ENCODE measurements at places on chromosomes 7 and 10.

DNA sequence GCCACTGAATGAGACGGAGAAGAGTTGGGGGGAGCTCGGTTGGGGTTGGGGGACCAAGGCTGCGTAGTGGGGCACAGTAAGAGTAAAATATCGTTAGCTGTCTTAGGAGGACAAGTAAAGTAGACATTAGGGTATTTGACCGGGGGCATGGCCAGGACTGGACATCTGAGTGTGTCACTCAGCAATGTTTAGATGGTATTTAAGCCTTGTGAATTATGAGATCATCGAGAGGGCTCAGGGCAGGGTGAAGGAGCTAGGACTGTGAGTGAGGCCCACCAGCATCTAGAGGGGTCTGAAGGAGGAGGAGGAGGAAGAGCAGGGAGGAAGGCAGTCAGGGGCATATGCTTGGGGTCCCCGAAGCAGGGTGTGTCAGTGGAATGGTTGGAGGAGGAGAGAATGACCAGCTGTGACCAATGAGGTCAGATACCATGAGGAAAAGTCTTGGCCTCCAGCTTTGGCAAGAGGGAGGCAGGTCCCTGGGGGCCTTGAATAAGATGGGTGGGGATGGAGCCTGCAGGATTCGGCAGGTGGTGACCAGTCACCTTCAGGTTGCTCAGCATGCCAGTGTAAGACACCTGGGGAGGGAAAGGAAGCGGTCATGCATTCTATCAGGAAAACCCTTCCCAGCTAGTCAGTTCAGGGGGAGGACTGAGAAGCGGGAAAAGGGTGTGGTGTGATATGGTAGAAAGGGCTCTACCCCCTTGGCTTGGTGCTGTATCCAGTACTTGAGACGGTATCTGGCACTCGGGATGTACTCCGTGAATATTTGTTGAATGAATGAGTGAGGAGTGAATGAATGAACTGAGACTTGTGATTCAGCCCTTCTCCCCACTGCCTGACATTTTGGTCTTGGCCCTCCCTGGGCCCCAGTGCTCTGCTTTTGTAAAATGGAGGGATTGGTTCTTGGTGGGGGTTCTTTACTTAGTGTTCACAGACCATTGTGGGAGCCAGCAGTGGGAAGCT is 34.8 kb upstream of the SH2D4B start:
- DNase-seq, result no peak

DNA sequence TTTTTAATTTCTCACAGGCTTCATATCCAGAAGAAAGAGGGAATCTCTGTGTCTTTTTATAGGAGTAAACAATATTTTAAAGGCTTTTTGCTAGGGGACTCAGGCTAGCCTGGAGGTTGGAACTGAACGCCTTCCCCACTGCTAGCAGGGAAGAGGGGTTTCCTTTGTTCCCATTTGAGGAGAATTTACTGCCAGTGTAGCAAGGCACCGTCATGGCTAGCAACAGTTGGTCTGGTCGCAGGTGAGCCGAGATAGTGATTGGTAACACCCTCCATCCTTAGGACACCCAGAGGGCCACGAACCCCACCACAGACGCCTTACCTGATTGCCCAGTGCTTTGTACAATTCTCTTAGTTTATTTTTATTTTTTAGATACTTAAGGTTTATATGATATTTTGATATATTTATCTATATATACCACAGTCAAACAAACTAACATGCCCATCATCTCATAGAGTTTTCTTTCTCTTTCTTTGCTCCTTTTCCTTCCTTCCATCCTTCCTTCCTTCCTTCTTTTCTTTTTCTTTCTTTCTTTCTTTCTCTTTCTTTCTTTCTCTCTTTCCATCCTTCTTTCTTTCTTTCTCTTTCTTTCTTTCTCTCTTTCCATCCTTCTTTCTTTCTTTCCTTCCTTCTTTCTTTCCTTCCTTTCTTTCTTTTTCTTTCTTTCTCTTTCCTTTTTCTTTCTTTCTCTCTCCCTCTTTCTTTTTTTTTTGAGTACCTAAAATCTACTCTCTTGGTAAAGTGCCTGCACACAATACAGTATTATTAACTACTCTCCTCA is 219.0 kb upstream of the AKR1E2 start:
- no peak for DNase-seq

GRCh38 chr10:43912469-43912868 is 263.8 kb upstream of the ZNF32 start:
- DNase-seq, result no peak

DNA sequence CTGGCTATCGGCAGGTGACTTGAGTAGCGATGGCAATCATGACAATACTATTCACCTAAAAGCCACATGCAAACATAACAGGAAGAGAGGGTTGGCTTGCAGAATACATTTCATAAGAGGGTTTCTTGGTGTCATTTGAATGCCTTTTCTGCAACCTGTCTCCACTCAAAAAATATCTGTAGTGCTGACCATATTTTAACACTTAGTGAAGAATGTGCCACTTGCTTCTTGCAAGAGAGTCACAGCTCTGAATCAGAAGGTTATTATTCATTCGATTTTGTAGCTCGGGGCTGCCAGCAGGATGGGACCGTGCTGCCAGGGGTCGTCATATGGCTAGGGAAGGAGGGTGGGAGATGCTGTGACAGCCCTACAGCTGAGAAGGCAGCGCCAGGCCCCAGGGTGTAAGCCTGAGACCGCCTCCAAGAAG is 152.0 kb upstream of the PITRM1 start:
- DNase-seq, result no peak

GRCh38 chr10:126186766-126187165 is 201.5 kb downstream of the ADAM12 start:
- DNase-seq, result no peak

GRCh38 chr10:4825868-4826791 is at the start of gene AKR1E2:
Gene AKR1E2 (plus strand): TSS chr10:4826207. CDS start chr10:4826325, 118 bp downstream.
- DNase-seq, result peak; percentile 91

DNA sequence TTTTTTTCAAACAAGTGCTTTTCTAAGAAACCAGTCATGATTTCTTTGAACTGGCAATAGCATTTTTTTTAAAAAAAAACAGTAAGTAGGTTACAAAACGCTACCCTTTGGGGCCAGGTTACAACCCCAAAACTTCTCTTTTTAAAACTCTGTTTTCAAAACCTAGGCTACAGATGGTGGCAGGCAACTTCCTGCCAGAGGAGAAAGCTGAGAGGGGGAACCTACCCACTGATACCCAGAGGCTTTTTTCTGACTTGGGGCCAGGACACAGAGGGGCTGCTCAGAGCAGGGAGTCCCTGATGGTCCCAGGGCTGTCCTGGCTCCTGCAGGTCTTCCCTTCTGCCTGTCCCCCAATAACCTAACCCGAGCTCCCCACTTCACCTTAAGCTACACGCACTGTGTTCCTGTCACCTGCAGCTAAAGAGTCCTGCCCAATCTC is 6.9 kb downstream of the STN1 start:
- DNase-seq, result no peak

DNA sequence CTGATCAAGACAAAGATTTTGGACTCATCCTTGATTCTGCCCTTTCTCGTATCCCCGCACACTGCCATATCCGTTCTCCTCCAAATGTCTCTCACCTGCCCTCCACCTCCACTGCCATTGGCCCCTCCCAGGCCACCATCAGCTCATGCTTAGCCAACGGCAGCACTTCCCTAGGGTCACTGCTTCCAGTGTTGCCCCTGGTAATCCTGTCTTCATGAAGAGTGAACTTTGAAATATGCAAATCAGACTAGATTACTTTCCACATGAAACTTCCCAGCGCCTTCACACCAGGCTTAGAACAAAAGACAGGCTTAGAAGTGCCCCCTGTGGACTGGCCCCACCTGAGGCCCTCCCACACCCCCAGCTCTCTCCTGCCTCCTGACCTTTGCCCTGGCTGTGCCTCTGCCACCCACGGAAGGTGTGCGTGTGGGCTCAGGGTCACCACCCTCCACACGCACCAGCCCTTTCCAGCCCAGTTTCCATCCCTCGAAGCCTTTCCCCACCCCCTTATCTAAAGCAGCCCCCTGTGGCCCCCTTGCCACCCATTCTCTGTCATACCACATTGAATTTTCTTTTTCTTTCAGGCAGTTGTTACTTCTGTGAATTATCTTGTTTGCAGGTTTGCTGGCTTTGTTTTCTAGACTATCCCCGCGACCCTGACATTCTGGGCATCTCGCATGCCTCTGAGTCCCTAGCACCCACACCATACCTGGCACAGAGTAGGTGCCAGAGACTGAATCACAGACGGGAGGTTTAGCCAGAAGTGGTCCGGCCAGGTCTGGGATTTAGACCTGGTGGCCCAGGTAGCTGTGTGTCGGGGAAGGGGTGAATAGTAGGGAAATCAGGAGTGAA is 26.8 kb upstream of the C10orf53 start:
- DNase-seq, result no peak

DNA sequence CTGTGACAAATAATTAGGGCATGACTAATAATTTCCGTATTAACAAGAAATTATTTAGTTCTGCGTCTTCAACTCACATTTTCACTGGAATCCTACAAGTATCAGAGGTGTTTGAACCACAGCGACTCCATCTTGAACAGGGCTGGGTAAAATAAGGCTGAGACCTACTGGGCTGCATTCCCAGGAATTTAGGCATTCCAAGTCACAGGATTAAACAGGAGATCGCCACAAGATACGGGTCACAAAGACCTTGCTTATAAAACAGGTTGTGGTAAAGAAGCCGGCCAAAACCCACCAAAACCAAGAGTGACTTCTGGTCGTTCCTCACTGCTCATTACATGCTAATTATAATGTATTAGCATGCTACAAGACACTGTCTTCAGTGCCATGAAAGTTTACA is 14.9 kb upstream of the LANCL2 start:
- no peak for DNase-seq

GRCh38 chr7:117530390-117530789 is 50.6 kb downstream of the CFTR start:
- no peak for DNase-seq

GRCh38 chr7:121313793-121314676 is 14.8 kb upstream of the WNT16 start:
- no peak for DNase-seq

- no peak for DNase-seq
Observed at GRCh38 chr10:8051109-8051821, 3.2 kb upstream of the GATA3 start.

- no peak for DNase-seq
Observed at GRCh38 chr7:120741371-120742042, 116.4 kb downstream of the TSPAN12 start.

GRCh38 chr7:146054909-146055308 is 61.7 kb upstream of the CNTNAP2 start:
- no peak for DNase-seq

DNA sequence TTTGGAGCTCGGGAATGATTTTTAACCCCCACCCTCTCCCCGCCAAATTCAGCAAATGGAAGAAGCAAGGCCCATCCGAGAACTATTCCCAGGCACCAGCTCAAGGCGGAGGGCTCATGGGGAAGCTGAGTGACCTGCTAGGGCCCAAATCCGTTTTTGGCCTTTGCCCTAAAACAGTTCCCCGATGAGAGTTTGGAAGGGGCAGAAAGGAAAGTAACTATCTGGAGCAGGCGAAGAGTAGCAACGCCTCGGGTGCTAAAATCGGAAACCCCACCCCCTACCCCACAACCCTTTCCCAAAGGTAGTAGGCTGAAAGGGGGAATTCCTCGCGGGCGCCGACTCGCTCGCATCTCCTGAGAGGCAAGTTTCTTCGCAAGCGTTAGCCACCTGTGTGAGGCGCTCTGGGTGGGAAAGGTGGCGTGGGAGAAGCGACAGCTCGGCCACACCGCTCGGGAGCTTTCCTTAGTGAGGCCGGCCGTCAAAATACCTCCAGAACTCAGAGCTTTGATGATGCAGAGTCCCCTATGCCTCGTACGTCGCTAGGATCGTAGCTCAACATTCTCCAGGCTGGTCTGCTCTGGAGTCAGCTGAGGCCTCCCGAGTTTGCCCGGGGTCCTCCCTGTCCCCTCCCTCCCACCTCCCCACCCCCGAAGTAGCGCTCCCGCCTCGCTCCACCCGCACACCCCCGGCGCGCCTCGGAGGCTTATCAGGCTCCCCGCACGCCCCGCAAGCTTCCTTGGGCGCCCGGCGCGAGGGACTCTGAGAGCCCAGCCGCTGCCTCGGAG is 642 bp upstream of the PRKG1 start:
- DNase-seq, result peak; percentile 30

GRCh38 chr10:110676016-110676415 is 31.9 kb downstream of the RBM20 start:
- no peak for DNase-seq

GRCh38 chr7:6026011-6026819 is 5.0 kb upstream of the ANKRD61 start:
- peak; percentile 58 for DNase-seq

DNA sequence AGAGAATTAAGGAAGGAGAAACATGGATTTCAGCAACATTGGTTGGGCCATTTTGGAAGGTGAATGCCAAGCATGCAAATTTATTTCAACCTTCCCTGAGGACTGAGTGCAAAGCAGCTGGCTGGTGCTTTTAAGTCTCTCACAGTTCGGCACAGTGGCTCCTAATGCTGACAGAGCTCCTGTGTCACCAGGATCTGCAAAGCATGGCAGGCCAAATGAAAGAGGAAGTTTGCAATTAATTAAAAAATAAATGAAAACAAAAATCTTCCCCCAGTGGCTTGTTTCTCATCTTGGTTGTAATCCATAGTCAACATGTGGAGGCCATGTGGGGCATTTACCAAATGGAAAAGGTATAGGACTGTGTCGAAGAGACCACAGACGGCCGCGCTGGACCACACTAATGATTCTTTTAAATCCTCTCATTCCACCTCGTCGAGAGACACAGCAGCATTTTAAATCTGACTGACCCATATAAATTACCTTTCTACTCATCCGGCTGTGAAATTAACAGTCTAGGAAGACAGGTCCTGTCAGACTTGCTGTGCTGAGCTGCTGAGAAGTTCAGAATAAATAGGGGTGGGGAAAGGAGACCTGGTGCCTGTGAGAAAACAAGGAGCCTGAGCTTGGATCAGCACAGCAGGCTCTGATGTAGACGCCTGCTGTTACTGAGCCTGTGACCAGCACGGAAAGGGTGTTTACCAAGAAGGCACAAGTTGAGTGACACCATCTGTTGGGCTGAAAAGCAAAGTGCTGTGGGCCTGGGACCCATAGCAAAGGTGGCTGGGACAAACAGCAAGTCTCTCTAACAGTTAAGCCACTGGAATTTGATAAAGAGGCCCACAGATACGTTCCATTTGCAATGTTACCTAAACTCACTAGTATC is 136.0 kb upstream of the COL1A2 start:
- no peak for DNase-seq

DNA sequence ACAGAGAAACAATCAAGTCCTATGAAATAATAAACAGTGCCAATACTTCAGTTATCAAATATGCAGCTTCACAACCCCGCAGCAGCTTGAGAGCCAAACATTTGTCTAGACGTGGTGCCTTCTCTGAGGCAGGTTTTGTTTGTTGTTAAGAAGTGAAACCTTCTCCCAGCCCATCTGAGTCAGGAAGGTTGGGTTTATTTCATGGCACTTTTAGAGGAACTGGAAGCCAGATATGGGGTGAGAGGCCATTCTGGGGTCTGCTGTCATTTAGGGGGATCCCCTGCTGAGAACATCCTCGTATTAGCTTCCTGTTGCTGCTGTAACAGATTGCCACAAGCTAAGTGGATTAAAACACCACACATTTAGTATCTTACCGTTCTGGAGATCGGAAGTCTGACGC is 113.6 kb downstream of the GRK5 start:
- no peak for DNase-seq

GRCh38 chr7:128347647-128348097 is 4.0 kb upstream of the RBM28 start:
- DNase-seq, result peak; percentile 72
